ENCODE measurements at places on chromosomes 5 and 9.

GRCh38 chr9:130296783-130297055 lies 31.2 kb downstream of the HMCN2 start:
- no peak for DNase-seq

DNA sequence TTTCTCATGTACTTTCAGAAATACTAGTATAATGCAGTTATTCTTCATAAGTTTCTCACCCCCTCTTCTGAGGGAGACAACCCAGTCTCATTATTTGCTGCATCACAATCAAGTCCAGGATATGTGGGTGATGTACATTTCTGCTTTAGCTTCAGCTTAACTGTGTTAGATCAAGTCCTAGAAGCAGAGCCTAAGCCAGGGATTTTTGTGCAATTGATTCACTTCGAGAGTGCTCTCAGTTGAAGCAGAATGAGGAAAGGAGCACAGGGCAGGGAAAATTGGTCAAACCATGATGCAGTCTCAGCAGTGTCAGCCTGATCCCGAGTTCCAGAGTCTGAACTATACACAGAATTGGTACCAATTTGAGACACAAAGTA lies 15.1 kb downstream of the HNRNPK start:
- DNase-seq, result no peak

DNA sequence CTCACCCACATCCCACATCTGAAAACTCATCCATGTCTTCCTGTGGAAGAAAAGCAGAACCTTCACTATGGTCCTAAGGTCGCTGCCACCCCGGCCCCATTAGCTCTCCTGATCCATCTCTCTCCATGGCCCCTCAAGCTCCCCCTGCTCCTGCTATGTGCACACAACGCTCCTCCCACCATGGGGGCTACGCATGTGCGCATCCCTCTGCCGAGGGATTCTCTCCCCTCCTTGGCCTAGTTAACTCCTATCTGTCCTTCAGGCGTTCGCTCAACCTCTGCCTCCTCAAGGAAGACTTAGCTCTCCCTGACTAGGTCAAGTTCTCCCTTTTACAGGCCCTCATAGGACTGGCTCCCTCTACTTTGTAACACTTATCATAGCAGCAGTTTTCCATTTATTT lies 9.8 kb downstream of the AKNA start:
- DNase-seq, result no peak

- DNase-seq, result no peak
Measured at GRCh38 chr5:170745481-170746071, 37.9 kb upstream of the GABRP start.

GRCh38 chr5:84257061-84257460 lies 127.6 kb downstream of the EDIL3 start:
- DNase-seq, result no peak

- no peak for DNase-seq
Measured at GRCh38 chr9:127437497-127438264, 13.5 kb downstream of the ZNF79 start.

DNA sequence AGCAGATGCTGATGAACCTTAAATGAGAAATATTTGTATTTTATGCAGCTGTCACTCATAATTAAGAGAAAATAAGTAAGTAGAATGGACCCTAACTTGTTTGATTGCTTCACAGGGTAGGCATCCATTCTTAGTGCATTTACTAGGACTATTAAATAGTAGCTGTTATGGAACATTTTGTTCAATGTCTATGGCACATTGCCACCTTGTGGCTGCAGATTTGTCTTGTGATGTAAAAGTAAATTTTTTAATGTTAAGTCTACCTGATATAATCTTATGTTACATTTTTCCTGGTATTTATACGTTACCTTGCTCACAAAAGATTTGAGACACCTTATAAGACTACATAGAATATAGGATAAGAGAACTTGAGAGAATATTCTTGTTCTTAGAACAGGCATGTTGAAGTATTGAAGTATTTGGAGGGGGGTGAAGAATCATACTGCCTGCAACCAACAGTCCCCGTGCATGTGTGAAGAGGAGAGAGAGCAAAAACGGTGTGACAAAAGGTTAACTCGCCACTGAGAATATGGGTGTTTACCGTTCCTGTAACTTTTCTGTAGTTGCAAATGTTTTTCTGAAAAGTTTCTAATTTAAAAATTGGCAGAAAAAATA lies 161.1 kb downstream of the MAST4 start:
- DNase-seq, result no peak

DNA sequence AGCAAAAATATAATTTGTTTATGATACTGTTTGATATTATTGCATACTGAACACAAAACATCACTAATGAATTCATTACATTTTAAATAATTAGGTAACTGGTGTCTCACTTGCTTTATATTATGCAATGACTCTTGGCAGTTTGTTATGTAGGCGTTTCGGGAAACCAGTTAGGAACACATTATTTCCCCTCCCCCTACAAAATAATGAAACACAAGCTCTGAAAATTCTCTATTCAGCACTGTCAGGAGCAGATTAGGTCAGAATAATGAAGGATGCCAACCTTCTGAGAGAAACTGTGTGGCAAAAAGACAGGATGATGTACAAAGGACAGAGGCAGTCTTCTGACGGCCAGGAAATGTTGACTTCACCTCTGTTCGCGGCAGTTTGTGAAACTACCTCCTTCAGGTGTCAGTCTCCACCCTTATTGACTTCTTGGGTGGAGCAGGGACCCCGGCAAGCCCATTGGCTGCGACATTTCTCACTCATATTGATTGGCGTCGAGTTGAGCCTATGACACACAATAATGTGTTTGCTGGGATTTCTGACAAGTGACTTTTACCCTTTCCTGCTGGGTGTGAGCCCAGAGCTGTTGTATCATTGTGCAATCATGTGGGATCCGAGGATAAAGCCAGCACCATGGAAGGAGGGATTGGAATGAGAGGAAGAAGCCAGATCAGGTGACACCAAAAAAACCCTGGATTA lies 33.9 kb downstream of the SH3PXD2B start:
- DNase-seq, result no peak

DNA sequence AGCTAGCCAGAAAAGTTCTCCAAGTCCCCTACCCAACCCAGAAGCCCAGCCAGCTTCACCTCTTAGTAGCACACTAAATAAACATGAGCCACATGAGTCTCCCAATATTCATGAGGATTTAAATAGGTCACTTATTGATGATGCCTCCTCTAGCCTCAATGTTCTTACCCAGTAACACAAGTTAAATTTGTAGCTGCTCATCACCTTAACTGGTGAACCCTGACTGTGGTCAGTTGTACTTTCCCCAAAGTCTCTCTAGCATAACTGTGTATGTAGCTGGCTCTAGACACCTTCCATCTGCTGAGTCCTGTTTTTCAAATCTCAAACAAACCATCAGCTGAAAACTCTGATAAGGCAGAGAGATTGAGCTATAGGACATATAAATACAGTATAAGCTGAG lies 100.3 kb upstream of the ELAVL2 start:
- no peak for DNase-seq

DNA sequence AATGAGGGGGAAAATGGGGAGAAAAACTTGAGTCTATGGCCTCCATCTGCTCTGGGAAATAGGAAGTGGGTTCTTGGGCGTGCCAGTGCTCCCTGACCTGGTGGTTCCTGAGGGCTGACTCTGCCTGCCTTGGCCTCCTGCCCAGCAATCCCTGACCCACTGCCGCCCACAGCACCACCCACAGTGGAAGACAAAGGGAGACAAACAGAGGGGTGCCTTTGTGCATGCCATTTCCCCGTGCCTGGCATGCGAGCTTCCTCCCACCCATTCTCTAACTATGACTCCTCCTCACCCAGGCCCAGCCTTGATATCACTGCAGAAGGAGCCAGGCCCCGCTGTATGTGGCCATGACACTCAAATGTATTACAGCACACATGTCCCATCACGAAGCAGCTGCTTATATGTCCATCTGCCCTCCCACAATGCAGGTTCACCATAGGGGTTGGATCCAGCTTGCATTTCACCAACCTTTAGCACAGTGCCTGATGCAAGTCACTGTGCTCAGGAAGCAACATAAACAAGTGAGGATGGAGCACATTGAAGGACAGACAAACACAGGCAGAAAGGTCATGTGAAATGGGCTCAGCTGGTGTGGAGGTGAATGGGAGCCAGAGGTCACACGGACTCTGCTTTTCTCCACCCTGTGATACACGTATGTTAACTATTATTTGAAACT lies 84.4 kb downstream of the ADRB2 start:
- DNase-seq, result no peak

DNA sequence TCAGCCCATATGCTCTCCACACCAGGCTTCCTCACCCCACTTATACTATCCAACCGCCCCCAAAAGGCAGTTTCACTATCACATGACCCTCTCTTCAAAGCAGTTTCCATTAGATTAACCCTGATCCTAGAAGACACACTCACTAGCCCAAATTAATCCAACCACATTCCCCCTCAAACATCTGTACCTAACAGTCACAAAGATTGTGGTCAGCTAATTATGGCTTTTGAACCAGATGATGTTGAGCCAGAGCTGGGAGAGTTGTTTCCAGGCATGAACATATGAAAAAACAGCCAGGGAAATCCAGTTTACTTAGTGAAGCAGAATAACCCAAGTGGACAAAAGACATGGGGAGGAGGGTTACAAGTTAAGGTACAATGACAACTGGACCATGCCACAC lies 131.2 kb downstream of the SPOCK1 start:
- no peak for DNase-seq

GRCh38 chr5:157603333-157604190 lies 28.0 kb upstream of the ADAM19 start:
- DNase-seq, result no peak

- DNase-seq, result no peak
Measured at GRCh38 chr9:82091100-82091499, 102.5 kb downstream of the SPATA31D1 start.

- DNase-seq, result no peak
Measured at GRCh38 chr9:106913276-106913675, 50.3 kb downstream of the ZNF462 start.

- no peak for DNase-seq
Measured at GRCh38 chr5:178474562-178475184, 115.5 kb downstream of the COL23A1 start.

DNA sequence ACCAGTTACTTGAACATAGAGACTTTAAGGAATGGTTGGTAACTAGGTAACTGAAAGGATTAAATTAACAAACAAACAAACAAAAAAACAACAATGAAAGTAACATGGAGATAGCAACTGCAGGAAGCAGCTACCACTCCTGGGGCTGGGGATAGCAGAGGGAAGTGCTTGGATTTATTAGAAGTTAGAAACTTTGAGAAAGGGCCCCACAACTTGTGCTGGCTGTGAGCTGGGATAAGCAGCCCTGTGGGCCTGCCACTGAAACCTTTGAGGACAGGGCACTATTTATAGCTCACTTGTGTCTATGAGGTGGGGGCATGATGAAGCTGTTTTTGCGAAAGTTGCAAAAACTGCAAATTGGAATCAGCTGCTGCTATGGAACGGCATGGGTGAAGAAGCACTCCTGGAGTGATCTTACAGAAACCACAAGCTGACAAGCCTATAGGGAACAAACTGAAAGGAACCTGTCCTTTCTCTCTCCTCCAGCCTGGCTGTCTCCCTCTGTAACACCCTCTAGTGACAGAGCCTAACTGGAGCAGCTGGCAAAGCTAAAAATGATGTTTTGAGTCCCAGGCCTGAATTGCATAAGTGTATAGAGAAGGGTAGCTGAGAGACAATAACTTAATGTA lies 91.4 kb upstream of the RANBP6 start:
- no peak for DNase-seq

GRCh38 chr5:13746026-13746425 lies 198.5 kb downstream of the DNAH5 start:
- no peak for DNase-seq

DNA sequence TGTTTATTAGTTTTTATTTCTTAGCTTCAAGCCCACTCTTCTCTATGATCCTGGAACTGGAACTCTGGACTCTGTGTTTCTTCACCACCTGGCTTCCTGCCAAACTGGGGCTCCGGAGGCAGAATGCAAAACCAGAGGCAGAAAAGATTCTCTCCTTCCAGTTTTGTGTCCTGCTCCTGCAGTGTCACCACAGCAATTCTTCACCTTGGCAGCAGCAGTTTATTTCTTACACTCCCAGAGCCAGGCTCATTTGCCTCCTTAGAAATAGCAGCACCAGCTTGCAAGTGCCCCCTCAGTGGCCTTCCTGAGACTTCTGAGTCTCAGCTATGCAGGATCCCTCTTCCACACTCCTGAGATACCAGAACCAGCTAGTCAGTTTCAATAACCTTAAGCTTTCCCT lies 26.7 kb upstream of the CAMK4 start:
- no peak for DNase-seq

DNA sequence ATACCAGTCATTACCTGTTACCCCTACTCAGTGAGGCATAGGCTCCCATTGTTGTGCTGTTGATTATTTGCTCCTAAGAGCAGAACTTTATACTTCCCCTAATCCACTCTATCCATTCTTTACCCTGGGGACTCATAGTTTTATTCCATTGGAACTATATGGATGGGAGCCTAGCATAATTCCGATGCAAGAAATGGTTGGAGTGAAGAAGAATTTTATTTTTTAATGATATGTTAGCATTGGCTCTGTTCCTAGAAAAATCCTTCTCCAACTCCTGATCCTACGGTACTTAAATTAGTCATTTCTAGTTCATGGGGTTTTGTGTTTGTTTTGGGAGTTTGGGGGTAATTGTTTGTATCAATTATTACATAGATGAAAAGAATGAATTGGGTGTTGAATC lies 191.5 kb downstream of the GOLPH3 start:
- DNase-seq, result no peak

GRCh38 chr5:7897014-7897600 lies 28.2 kb downstream of the MTRR start:
- no peak for DNase-seq

GRCh38 chr9:86682240-86682639 lies 265.1 kb downstream of the GAS1 start:
- DNase-seq, result no peak

- no peak for DNase-seq
Measured at GRCh38 chr5:139635606-139636206, 12.4 kb upstream of the CXXC5 start.

GRCh38 chr9:132069046-132069898 lies 10.4 kb downstream of the MED27 start:
- DNase-seq, result no peak

- DNase-seq, result no peak
Measured at GRCh38 chr9:109779711-109780452, at the start of gene PALM2AKAP2. Gene PALM2AKAP2, plus strand, starts transcription at chr9:109780198. Its CDS starts 291 bp downstream, at chr9:109780489.

- no peak for DNase-seq
Measured at GRCh38 chr5:118968925-118969375, 19.4 kb downstream of the DTWD2 start.

GRCh38 chr9:744790-745484 lies 96.6 kb upstream of the DMRT1 start:
- DNase-seq, result no peak

DNA sequence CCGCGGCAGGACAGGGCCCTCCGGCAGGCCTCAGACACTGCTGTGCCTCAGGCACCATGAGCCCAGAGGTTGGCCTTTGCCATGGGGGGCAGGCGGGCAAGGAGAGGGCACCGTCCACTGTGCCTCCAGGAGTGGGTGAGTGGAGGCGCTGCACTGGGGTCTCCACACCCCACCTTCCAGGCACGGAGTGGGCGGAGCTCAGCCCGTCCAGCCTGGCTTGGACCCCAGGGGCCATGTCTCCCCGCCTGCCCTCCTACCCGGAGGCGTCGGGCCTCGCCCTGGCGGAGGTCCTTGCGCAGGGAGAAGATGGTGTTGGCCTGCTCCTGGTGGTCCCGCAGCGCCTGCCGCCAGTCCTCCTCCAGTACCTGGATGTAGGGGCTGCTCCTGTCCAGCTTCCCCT lies 3.4 kb downstream of the CARD9 start:
- DNase-seq, result no peak
